ENCODE measurements at places on chromosomes 11 and 22.

- no peak for DNase-seq
These were observed 20.6 kb downstream of the KCNQ1 start for GRCh38 chr11:2465202-2466068.

- DNase-seq, result no peak
These were observed 4.0 kb upstream of the FTH1 start for GRCh38 chr11:61971248-61972111.

- no peak for DNase-seq
These were observed 27.2 kb upstream of the SYT13 start for GRCh38 chr11:45313171-45313865.

DNA sequence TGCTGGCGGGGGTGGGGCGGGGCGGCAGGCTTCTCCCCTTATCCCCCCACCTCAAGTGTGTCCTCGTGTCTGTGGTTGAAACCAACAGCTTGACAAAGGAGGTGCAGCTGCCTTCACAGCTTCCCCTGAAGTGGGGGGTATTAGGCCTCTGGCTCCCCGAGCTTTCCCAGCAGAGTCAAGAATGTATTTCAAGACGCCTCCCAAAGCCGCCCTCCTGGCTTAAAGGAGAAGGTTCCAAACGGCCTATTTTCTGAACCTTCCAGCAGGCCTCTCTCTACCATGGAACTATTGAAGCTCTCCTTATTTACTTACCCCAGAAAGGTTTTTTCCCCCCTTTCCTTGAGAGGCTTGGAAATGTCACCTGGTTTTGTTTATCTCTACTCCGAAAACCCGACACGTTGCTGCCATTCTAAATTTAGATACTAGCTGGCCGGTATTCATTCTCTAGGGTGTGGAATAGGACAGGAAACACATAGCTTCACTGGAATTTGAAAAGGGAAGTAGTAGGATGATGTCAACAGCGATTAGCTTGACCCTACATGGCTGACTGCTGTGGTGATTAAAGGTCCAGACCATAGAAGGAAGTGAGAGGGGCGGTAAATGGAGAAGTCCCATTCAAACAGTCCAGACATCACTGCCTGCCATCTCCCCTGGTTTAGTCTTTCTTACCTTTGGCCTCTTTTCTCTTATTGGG lies 671 bp upstream of the PICALM start:
- no peak for DNase-seq

GRCh38 chr11:113538451-113539412 lies 63.5 kb upstream of the DRD2 start:
- DNase-seq, result no peak

- no peak for DNase-seq
These were observed 8.6 kb downstream of the IGHMBP2 start for GRCh38 chr11:68912254-68912653.

DNA sequence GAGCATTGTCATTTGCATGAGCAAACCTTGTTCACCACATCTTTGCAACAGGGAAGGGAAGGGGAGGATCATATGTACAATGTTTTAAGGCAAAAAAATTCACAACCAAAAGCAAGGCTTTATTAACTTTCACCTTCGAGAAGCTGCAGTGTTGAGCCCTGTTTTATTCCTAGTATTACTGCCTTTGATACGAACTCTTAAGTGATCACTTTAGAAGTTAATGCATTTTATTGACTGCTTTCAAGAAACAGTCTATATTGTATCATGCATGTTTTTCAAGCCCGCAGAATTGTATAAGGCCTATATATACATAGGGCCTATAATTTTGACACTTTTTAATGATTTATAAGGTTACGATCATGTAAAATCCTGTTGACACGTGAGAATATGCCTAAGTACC lies 117.5 kb upstream of the VPREB1 start:
- DNase-seq, result no peak

Data from T-helper 9 cell (primary cell).